ENCODE measurements at places on chromosomes 5 and 9.

DNA sequence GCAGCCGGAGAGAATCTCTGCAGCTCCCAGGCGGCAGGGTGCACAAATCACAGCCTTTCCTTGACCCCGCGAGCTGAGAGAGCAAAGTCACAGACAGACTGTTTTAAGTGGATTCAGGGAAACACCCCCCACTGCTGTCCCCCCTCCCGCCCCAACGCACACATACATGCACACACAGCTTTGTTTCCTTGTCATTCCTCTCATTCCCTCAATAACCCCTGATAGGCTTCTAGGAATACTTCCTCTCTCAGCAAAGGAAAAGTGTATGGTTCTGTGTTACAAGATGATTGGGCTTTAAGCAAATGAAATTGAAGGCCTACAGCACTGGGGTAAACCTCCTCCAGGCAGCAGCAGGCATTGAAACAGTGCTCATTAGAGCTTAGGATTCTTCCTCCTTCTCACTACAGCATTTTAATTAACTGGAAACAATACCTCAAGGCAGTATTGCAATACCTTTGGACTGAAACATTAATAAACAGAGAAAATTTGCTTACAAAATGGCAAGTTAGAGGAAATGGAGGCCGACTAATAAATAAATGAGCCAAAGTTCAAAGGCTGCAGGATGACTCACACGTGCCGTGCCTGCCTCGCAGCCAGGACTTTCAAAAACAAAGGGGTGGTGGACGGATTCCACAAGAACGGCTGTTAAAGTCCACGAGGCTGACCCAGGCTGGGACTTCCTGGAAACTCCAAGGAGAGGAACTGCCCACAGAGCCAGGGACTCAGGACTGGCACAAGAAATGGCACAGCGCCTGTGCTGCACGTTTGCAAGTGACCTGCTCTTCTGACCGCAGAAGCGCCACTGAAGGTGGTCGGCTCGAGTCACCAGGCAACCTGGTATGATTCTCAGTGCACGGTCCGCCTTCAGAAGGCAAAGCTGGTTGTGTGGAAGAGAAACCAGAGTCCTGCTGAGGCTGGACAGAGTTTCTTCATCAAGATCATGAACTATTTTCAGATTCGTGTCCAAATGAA lies 236.2 kb downstream of the SYK start:
- peak; percentile 89 for DNase-seq

- DNase-seq = peak; percentile 88
These were observed 5.5 kb upstream of the SET start for GRCh38 chr9:128683340-128684064.

DNA sequence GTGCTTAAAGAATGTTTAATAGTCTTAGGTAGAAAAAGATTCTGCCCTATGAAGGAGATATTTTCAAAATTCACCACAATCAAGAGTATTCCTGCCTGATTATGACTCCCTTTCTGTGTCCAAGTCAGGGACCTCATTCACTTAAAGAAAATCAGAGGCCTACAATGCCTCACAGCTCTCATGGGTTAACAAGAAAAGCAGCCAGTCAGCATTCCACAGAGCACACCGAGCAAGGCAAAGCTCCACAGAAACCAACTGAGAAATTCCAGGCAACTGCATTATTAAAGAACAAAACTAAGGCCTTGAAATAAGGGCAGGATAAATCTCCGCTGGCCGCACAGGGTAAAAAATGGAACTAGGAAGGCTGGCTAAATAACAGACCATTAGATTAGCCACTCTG lies 161.1 kb downstream of the TARS1 start:
- no peak for DNase-seq

DNA sequence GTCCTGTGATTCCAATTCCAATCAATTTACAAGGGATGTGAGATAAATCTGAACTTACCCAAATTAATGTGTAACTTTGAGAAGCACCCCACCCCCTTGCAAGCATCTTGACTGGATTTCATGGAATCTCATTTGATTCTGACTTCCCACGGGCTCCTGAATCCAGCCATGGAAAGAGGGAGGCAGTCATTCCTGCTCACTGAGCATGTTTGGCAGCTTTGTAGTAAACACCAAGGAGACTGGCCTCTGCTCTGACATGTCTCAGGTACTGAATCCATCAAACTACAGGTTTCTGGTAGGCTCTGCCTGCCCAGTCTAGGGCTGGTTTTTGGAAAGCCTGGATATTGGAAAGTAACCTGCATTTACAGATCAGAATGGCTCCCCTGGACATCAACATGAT lies 357.6 kb downstream of the ARHGEF28 start:
- no peak for DNase-seq

- peak; percentile 5 for DNase-seq
These were observed at the start of gene PTPRD for GRCh38 chr9:10612641-10613398. Gene PTPRD, minus strand, starts transcription at chr9:10613002.
